ENCODE measurements at places on chromosomes 16 and 17.

DNA sequence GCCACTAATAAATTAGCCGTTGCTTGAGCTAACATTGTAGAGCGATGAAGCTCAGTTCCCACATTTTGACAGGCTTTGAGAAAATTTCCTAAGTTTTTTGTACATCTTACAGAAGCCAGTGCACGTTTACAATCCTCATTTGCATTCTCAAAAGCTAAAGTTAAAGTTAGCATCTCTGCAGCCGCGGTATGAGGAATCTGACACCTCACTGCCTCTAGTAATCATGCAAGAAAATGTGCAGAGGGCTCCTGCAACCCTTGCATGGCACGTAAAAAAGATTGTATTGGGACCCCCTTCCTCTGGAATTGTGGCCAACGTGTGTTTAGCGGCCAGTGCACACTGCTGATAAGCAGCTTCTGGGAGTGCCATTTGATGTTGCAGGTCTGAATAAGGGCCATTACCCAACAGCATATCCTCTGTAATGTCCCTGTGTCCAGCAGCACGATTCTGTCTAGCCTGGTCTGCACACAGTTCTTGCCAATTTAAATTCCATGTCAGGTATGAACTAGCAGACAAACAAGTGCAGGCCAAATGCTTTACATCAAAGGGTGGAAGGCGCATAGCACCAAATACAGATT is 12.4 kb upstream of the ZNF689 start:
- no peak for DNase-seq

DNA sequence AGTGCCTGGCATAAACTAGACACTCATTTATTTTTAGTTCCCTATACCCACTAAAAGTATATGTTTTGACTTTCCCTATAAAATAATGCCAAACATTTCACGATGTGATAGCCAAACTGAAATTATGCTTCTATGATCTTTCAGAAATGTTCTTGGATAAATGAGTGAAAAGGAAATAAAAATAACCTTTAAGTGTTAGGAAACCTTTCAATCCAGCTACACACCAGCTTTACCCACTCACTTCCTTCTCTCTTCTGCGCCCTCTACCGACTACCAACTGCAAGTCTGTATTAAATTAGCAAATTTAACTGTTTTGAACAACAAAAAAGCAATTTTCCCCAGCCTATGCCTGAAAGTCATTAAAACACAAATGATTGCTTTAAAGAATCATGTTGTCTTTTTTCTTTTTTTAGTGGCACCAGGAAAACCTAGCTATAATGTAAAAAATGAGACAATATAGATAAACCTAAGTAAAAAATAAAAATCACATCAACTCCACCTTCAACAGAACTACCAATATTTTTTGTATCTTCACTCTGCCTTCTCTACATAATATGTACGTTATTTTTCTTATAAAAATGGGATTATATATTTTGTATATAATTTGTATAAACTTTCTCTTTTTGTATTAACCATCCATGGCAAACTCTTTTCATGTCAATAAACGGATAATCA is 13.2 kb upstream of the TMEM100 start:
- no peak for DNase-seq

DNA sequence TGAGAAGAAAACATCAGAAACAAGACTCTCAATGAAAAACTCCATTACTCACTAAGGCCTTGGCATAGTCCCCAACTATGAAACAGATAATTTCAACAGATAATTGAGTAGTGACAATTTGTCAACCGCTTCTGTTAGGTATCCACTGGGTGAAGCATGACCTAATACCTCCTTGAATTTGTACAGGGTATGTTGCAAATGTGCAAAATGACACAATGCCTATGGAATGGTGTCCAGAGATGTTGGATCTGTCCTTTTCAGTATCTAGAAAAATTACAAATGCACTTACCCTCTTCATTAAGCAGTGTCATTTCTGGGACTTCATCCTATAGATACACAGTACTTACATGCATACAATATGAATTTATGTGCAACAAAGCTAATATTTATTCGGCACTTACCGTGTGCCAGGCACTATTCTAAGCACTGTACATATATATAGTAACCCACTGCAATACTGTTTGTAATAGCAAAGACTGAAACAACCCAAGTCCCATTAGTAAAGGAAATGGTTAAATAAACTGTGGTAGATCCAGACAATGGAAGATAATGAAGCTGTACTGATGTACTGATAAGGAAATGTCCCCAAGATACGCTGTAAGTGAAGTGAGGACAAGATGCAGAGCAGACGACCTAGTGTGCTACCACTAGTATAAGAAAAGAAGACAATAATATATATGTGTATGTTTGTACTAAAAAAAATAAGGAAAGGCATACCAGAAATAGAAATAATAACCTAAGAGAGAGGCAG is 21.4 kb upstream of the SLC6A4 start:
- no peak for DNase-seq

DNA sequence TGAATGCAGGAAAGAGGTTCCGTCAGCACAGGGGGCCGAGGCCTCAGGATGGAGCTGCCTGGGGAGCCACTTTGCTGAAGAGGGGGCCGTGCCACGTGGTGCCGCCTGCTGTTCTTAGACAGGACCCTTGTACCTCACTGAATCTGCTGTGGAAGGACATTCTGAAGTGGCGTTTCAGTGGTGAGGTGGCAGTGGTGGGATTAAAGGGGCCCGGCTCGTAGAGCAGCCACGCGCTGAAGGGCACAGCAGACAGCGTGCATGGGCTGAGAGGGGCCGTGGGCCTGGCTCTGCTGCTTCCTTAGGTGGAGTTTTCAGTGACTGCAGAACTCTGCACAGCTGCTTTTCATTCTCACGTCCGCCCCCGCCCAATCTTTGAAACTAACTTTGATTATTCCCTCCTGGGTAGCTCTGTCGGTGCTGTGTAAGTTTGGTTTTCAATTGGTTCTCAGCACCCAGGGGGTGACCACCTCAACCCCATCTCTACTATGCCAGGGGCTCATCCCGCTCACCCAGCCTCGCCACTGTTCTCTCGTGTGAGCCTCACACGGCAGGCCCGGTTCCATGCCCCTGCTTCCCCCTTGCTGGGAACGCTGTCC is 70.3 kb downstream of the SEC14L1 start:
- DNase-seq, result no peak

DNA sequence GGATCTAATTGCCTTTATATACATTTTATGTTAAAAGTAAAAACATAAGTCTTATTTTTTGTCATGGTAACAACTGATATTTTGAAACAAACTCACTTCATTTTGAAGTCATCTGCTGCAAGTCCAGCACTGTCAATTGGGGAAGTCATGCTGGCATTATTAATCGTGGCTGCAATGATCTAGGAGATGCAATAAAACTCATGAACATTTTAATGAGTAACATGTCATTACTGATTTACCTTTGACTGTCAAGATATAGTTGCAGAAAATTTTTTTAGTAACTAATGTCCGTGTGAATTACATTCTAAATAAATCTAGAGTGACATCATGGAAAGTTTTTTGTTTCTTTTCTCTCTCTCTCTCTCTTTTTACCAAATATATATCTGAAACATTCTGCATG is 17.3 kb upstream of the KRT24 start:
- no peak for DNase-seq

GRCh38 chr17:79365836-79366770 is 244.7 kb downstream of the RBFOX3 start:
- DNase-seq, result no peak

GRCh38 chr16:81798311-81799137 is 19.4 kb downstream of the PLCG2 start:
- DNase-seq, result no peak

GRCh38 chr16:67463691-67464090 is 17.3 kb downstream of the ATP6V0D1 start:
- no peak for DNase-seq

GRCh38 chr16:58197314-58198012 is 443 bp downstream of the CSNK2A2 start:
- peak; percentile 50 for DNase-seq

DNA sequence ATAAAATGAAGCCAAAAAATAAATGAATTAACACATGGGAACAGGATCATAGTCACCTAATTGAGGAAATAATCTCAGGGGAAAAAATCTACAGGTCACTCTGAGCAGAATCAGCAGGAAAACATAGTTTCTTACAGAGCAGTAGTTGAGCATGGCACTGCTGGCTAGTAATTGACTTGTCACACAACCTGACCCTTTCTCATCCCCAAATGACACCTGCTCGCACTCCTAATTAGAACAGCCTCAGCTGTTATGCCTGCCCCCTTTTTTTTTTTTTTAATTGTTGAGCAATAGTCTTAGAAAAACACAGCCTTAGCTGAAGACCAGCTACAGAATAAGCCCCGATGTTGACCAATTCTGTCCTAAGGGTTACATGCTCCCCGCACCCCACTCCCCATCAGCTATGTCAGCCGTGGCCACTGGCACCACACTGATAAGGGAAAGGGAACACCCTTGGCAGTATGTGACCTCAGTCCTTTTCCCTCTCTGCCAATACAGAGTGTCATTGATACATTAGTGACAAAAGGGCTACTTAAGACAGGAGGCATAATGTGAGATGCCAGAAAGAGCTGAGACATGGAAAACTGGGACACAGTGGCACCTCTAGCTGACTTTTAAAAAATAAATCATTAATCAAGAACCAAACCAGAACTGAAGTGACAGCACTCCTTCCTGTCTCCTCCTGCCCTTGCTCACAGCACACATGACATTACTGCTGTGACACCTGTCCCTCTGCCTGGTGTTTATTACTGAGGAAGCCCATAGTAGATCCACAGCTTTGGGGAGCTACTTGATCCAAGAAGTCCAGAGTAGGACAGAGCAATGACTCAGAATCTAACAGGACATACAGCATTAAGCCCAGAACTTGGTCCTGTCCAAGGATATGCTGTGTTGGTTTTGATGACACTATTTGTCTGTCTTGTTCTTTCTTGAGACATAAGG is 41.7 kb downstream of the WDR59 start:
- DNase-seq, result no peak

DNA sequence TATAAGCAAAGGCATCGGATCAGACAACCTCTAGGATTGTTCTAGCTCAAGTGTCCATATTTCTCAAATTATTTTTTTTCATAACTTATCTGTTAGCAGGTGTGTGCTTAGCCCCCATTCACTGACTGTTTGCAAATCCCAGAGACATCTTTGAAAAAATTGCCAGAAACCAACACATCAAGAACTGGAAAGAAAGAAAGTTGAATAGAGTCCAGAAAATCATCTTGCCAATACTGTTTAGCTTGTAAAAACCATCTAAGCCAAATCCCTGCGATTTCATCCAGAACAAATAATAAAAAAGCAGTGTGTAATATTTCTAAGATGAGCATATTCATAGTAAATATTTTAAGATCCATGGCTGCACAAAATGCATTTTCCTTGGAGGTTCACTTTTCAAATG is 64.5 kb downstream of the WSCD1 start:
- no peak for DNase-seq

Data from ecto neural progenitor cell (in vitro differentiated cells).